NB4 (cell line): ENCODE measurements at places on chromosomes 4 and X.

GRCh38 chrX:112614640-112615039 is 65.1 kb downstream of the LHFPL1 start:
- no peak for DNase-seq

DNA sequence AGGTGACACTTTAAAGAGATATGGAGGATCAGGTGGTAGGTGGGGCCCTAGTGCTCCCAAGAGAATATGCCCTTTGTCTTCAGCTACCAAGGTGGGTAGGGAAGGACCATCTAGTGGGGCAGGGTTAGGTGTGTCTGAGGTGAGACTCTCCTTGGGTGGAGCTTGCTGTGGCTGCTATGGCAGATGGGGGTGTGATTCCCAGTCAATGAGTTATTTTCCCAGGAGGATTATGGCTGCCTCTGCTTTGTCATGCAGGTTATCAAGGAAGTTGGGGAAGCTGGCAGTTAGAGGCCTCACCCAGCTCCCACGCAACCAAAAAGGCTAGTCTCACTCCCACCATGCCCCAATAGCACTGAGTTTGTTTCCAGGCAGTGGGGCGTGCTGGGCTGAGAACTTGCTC is 18.0 kb upstream of the SPIN2A start:
- DNase-seq: peak; percentile 41

DNA sequence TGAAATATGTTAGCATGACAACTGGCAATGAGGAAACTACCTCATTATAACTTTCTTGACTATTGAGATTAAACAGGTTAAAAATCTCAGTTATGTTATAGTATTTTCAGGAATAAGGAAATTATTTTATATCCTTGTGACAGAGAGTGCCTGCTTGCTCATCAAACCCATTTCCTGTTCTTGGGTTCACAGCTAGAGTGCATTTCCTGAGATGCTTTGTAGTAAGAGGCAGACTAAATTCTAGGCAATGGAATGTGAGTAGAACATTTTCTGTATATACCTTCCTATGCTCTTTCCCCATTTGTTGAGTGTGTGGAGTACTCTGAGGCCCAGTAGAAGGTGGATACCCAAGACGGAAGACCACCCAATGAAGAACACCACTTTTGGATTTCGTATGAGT is 96.9 kb upstream of the CASK start:
- DNase-seq: no peak

DNA sequence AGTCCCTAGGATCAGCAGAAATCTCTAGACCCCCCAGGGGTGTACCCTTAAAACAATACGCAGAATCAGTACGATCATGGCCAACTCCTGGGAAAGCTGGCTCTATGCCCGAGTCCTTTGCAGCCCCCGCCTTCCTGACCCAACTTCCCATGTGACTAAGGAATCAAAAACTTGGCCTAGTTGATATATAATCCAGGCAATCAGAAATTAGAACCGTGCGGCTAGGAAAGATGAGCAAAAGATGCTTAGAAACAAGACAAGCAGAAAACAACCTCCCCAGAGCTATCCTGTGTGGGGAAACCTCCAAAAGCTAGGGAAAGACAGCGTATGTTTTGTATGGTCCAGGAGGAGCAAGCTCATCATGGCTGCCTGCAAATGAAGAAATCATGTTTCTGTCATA is 110.0 kb downstream of the PPARGC1A start:
- DNase-seq: no peak

GRCh38 chr4:13777341-13777740 is 149.8 kb upstream of the BOD1L1 start:
- DNase-seq: no peak

DNA sequence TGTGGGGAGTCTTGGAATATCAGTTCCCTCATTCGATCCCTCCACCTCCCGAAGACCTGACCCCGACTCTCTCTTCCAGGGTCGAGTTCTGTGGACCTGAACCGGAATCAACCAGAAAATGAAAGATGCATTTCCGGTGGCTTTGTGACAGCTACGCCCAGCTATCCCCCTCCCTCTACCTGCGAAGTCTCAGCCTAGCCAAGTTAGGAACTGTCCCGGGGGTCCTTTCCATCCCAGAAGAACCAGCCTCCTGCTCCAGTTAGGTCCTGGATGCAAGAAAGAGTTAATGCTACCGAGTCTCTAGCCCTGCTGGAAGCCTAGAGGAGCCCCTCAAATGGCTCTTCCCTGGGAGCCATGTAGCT is 13.4 kb upstream of the ETDC start:
- no peak for DNase-seq

- no peak for DNase-seq
Observed at GRCh38 chrX:16589826-16590225, 60.1 kb upstream of the S100G start.

GRCh38 chrX:134706138-134706537 is 47.9 kb upstream of the PLAC1 start:
- DNase-seq: no peak

DNA sequence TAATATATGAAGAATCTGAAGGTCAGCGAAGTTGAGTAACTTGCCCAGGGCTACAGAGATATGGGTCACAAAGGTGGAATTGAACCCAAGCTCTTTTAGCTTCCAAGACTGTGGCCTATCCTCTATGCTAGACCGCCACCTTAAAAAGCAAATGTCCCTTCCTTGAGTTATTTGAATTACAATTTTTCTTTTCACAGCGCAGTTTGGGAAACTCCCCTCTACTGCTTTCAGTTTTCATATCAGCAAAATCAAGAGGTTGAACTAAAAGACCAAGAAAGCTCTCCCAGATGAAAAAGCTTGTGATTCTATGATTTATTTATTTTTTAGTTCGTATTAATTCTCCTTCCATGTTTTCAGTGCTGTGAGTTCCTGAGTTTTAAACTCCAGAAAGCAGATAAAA is 174.5 kb upstream of the C1QTNF7 start:
- no peak for DNase-seq

- DNase-seq: no peak
Observed at GRCh38 chr4:6180841-6181631, 19.3 kb downstream of the JAKMIP1 start.

GRCh38 chr4:7519638-7520376 is 85.1 kb upstream of the PSAPL1 start:
- DNase-seq: no peak

GRCh38 chr4:172147687-172148086 is 334.5 kb downstream of the GALNTL6 start:
- no peak for DNase-seq

DNA sequence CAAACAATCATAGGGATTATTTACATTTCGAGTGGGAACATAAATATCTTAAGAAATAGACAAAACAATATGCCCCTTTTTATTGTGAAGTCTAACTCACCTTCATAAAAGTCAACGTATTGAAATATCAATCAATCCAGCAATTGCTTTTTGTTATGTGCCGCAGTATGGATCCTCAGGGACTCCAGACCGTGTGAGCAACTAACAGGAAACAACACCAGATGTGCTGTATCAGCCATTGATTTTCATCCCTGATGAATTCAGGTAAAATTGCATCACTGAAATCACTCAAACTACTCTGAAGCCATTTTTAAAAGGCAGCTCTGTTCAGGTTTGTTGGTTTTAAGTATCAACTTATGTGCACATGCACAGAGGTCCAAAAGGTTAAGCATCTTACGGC is 197.3 kb upstream of the FAT1 start:
- no peak for DNase-seq

GRCh38 chr4:4413806-4414205 is 26.9 kb downstream of the NSG1 start:
- DNase-seq: no peak

GRCh38 chrX:110322603-110323002 is 4.7 kb upstream of the AMMECR1 start:
- no peak for DNase-seq

- DNase-seq: no peak
Observed at GRCh38 chr4:166274775-166275174, 401.7 kb downstream of the TLL1 start.

DNA sequence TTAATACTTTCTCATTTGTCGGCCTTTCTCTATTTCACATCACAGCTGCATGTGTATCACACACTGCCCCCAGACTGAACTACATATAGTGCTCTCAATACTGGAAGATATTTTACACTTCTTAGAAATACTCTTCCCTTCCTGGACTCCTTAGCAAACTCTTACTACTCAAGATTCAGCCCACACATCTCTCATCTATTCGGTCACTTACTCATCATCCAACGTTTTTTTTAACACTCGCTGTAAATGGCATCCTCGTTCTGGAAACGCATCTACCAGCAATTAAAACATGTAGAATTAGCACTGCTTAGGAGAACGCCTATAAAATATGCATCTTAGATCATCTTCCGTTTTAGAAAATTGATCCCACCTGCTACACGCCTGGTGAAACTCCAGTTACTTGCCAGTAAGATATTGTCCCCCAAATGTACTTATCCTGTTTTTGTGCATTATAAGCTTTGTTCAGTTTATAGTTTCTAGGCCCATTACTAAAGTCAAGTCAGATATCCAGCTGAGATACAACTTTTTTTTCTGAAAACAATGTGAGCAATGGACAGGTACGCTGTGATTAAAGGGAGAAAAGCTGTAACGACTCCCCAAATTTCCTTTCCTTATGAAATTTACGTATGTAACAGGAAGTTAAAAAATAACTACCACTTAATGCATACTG is 1.0 kb downstream of the LRP2BP start:
- peak; percentile 10 for DNase-seq

GRCh38 chrX:107750861-107751445 is 24.6 kb downstream of the TSC22D3 start:
- no peak for DNase-seq

GRCh38 chr4:101191302-101192098 is 155.8 kb downstream of the PPP3CA start:
- no peak for DNase-seq

DNA sequence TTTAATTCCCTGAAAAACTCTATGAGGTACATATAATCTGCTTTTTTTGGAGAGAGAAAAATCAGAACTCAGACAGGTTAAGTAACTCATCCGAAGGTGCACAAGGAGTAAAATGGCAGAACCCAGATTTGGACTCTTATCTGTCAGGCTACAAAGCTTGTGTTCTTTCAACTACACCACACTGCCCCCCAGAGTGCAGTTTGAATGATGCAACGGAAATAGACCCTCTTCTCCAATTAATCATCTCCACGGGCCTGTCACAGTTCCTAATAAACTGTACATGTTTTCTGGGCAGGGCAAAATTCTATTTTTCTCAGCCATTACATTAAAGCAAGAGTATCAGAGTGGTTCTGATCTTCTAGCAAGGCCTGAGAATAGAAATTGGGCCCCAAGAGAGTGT is 35.3 kb upstream of the DCX start:
- peak; percentile 40 for DNase-seq

GRCh38 chr4:41122775-41123174 is 91.6 kb downstream of the APBB2 start:
- DNase-seq: no peak

DNA sequence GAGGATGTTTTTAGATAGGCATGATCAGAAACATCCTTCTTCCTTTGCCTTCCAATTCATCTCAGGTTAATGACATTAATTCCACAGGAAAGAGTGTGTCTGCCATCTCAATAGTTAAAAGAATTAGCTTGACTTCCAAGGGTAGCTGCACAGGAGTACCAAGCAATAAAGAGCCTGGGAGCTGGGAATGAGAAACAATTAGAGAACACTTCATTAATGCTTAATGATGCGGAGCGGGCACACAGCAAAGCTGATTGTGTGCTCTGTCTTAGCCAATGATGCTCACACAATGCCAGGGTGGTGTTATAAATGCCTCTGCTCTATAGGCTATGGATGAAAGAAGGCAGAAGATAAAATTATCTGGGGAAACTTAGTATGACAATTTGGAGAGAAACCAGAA is 1052.5 kb upstream of the LCORL start:
- DNase-seq: no peak

DNA sequence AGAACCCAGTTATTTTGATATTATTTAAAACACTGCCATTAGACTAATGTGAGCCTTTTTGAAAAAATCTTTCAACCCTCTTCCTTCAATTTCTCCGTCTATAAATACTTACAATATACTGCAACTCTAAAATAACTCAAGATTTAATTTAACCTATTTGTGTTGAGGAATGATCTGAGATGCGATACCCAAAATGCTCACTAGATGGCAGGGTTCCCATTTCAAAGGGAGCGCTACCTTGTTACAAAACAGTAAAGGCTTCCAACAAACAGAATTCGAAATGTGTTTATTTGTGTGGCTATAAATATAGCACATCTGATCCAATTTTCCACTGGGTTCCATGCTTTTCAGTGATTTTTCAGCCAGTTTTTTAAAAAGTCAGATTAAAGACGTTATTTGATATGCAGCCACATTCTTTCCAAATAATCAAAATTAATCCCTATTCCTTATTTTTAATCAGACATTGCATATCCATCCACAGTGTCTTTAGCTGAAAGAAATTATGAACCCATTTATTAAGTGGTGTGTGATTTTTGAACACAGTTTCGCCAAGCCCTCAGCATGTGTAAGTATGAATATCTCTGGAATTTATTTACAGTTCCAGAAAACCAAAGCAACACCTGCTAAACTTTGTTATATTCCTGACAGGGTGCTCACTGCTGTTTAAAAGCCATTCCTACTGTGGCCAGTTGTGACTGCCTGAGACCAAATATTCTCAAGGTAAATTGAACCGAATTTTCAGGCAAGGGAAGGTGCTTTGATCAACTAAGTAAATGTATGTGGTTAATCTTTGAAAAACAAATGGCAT is 668.0 kb upstream of the LCORL start:
- DNase-seq: peak; percentile 69

- no peak for DNase-seq
Observed at GRCh38 chr4:4269331-4269731, 20.6 kb downstream of the LYAR start.

GRCh38 chr4:24775032-24775605 is 20.3 kb upstream of the SOD3 start:
- no peak for DNase-seq

GRCh38 chrX:70554081-70554480 is 109.4 kb downstream of the DLG3 start:
- peak; percentile 25 for DNase-seq

DNA sequence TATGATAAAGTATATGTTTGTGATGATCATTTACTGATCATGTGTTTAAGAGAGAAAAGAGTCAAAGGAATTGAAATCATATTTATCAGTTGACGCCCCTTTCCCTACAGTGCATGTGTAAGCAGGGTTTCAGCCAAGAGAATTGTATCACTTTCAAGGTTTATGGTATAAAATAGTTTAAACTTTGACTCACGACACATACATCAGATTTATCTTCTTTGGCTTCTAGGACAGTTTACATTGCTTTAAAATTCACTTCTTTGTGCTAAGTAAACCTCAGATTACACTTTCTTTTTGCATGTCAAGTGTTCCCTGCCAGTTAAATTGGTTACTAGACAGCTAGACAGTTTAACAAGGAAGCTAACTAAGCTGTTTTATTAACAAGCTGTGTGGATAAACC is 86.3 kb upstream of the MYOZ2 start:
- no peak for DNase-seq

- peak; percentile 39 for DNase-seq
Observed at GRCh38 chr4:26821677-26822503, 38.8 kb upstream of the STIM2 start.

- DNase-seq: peak; percentile 73
Observed at GRCh38 chr4:173025131-173025530, 143.5 kb upstream of the GALNT7 start.

DNA sequence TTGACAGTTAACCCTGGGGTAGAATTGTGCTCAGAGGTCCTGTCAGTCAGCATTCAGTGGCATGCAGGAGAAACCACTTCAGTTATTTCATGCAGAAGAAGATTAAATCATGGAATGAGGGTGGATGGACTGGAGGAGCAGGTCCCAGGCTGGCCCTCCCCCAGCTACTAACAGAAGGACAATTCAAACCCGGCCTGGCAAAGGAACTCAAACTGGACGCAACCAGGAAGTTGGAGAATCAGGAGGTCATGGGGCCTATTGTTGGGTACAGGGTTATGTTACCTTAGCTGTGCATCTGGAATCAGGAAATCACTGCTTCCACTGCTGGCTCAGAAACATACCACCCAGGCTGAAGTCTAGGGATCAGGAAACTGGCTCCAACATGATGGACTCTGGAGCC is 121.4 kb downstream of the GPAT3 start:
- DNase-seq: no peak
